ENCODE measurements at places on chromosomes 16 and 17. TPM values are rescaled to one million over a fixed set of nuclear protein-coding genes. Genes with fewer than 3 reads are reported as not detected.

The NKD1 gene
- 0.31 TPM for total RNA-seq

The SLFN14 gene
- not detected for total RNA-seq

The TAT gene
- not detected for total RNA-seq

The IL17C gene
- not detected for total RNA-seq

The KRTAP16-1 gene
- not detected for total RNA-seq

The YBX2 gene
- 0.47 TPM for total RNA-seq

The WDR90 gene
- 26.8 TPM for total RNA-seq

The CCL15 gene
- not detected for total RNA-seq
